T follicular helper cell (primary cell): ENCODE measurements at places on chromosomes 4 and X.

DNA sequence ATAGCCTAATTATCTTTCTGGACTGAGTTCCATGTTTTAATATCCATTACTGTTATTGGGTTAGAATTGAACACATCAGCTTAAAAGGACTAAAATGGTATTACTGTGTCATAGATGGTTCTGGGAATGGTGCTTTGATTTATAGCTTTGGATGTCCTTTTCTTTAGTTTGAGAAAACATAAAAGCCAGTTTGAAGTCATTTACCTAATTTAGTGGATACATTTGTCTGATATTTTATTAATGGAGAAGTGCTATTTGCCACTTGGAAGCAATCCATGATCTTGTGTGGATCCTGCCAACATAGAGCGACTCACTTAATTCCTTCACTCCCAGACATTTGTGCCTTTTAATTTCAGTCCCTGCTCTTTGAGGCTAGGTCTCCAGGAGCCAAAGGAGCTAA lies 212.4 kb upstream of the PACRGL start:
- DNase-seq = no peak

DNA sequence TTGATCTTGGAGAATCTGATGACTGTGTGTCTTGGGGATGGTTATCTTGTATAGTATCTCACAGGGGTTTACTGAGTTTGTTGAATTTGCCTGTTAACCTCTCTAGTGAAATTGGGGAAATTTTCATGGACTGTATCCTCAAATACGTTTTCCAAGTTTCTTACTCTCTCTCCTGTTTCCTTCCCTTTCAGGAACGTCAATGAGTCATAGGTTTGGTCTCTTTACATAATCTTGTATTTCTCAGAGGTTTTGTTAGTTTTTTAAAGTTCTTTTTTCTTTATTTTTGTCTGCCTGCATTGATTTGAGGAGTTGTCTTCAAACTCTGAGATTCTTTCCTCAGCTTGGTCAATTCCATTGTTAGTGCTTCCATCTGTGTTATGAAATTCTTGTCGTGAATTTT lies 227.7 kb upstream of the GPRIN3 start:
- DNase-seq = no peak

DNA sequence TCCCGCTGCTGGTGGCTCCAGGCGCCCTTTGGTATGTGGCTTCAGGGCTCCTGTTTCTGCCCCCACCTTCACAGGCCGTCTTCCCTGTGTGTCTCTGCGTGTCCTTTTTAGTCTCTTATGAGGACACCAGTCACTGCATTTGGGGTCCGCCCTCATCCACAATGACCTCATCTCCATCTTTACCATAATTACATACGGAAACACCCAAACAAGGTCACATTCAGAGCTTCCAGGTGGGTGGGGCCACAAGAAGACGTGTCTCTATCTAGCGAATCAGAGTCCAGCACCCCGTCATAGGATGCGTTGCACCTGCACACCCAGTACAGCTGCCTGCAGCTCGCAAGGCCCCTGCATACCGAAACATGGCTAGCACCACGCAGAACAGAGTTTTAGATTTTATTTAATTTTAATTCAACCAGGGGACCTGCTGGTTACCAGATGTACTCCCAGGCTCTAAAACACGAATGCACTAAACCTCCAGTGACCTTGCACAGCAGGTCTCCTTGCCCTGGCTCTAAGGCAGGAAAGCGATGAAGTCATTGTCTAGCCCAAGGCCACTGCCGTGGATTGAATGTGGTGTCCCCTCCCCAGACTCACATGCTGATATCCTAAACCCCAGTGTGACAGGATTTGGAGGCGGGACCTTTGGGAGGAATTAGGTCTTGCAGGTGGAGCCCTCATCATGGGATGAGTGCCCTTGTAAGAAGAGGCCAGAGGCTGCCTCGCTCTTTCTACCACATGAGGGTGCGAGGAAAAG lies 30.3 kb downstream of the ABLIM2 start:
- no peak for DNase-seq

- no peak for DNase-seq
Measured at GRCh38 chrX:11212741-11213140, 80.5 kb upstream of the AMELX start.

DNA sequence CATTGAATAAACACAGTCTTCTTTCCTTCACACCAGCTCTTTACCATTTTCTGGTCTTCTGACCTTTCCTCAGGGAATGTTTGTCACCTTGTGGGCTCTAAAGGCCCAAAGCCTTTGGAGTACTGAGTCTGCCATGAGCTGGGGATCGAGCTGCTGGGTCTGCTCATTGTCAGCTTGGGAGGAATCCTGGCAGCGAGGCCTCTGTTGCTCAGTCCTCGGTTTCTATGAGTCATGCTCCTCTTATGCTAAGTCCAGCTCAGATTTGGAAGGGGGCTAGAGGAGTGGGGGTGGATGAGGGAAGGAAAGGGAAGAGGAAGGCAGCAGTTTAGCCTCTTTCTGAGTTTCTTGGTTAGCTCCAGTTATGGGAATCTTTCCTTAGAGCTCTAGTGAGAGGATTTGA lies 31.1 kb downstream of the NHSL2 start:
- DNase-seq = no peak

DNA sequence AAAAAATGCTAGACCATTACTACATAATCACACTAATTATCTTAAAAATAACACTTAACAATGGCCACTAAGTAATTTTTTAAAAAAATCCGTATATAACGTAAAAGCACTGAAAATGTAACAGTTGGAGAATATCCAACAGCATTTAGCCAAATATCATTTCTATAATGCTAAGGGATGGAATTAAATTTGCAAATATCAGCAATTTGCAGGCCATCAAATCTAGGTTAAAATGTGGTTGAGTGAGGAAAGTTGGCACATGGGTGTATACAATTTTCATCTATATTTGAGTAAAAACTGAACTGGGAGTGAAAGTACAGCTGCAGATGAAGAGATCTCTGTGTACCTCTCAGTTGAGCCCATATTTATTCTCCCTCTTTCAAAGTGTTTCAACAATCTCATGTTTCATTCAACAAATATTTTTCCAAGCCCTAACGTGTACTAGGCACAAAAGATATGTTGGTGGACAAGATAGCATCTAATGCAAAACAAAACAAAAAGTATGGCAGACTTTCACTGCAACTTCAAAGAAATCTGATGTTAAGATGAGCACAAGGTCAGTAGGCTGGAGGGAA lies 63.0 kb downstream of the MBNL3 start:
- DNase-seq = no peak

DNA sequence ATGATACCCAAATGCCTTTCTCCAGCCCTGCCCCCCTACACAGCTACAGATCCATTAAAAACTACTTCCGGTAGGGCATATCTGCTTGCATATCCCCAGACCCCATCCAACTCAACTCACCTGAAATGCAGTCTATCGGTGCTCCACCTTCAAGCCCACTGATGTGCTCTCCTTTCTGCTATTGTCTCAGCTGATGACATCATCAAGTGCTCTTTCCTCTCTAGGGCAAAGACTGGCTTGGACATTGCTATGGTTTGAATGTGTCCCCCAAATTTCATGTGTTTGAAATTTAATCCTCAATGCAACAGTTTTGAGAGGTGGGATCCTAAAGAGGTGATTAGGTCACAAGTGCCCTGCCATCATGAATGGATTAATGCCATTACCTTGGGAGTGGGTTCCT lies 212.4 kb downstream of the RELL1 start:
- no peak for DNase-seq

- DNase-seq = no peak
Measured at GRCh38 chrX:37786624-37787422, 7.0 kb downstream of the CYBB start.

DNA sequence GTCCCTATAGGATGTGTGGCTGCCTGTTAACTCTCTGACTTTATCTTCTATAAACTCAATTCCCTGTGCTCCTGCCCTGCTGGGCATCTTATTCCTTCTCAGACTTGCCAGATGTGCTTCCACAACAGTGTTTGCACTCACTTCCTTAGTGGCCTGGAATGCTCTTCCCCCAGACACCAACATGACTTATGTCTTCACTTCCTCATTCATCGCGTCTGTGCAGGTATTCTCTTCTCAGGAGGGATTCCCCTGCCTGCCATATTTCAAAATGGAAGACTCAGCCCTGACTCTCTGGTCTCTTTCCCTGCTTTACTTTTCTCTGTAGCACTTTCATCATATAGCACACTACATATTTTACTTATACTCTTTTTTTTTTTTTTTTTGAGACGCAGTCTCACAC lies 344.0 kb downstream of the CENPC start:
- DNase-seq = no peak

GRCh38 chrX:10971759-10972158 lies 139.4 kb upstream of the HCCS start:
- DNase-seq = no peak

- no peak for DNase-seq
Measured at GRCh38 chr4:8585186-8585585, 5.0 kb downstream of the GPR78 start.

DNA sequence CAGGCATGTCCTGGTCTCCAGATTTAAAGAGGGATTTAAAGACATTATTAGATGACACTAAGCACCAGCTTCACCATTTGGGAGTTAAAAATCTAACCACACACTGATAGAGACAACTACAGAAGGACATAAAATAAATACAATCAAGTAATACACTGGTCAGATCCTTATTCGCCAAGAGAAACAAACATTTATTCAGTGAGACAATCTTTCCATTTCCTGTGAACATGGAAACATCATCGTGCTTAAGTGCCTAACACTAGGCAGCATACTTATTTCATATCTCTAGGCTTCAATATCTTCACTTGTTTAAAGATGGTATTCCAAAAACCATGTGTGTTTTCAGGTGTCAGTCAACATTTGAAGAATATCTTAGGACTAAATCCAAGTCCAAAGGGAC lies 103.6 kb downstream of the AREG start:
- DNase-seq = no peak

DNA sequence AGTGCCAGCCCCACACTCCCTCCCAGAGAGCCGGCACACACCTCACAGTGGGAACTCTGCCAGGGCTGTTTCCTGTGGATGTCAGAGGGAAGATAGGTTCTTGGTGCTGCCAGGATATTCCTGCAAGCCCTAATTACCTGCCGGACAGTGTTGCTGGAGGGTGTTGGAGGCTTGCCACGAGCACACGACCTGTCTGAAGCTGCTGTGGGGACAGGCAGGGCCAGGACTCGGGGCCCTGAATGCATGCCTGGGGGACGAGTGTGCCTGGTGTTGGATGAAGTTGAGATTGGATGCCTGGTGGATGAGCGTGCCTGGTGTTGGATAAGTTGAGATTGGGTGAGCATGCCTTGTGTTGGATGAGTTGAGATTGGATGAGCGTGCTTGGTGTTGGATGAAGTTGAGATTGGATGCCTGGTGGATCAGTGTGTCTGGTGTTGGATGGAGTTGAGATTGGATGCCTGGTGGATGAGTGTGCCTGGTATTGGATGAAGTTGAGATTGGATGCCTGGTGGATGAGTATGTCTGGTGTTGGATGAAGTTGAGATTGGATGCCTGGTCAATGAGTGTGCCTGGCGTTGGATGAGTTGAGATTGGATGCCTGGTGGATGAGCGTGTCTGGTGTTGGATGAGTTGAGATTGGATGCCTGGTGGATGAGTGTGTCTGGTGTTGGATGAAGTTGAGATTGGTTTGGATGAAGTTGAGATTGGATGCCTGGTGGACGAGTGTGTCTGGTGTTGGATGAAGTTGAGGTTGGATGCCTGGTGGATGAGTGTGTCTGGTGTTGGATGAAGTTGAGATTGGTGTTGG lies 23.2 kb upstream of the UVSSA start:
- DNase-seq = no peak

- no peak for DNase-seq
Measured at GRCh38 chrX:107715331-107716117, 60.1 kb downstream of the TSC22D3 start.
